ENCODE measurements at places on chromosomes 5 and 9. TPM values are rescaled to one million over a fixed set of nuclear protein-coding genes. Genes with fewer than 3 reads are reported as not detected.

The CXCL14 gene
- total RNA-seq, result 0.21 TPM

The HMMR gene
- 3.9 TPM for total RNA-seq

The NHP2 gene
- total RNA-seq, result 74.1 TPM

The PRELID2 gene
- total RNA-seq, result 6.6 TPM

The FAM153A gene
- not detected for total RNA-seq

The GARIN3 gene
- total RNA-seq, result not detected

The CHSY3 gene
- 19.7 TPM for total RNA-seq

The CACFD1 gene
- 18.8 TPM for total RNA-seq

The IFNK gene
- not detected for total RNA-seq

The CARTPT gene
- total RNA-seq, result not detected

The RASEF gene
- 0.41 TPM for total RNA-seq

The MCTP1 gene
- total RNA-seq, result 1.4 TPM

The MXD3 gene
- 8.4 TPM for total RNA-seq

DNA sequence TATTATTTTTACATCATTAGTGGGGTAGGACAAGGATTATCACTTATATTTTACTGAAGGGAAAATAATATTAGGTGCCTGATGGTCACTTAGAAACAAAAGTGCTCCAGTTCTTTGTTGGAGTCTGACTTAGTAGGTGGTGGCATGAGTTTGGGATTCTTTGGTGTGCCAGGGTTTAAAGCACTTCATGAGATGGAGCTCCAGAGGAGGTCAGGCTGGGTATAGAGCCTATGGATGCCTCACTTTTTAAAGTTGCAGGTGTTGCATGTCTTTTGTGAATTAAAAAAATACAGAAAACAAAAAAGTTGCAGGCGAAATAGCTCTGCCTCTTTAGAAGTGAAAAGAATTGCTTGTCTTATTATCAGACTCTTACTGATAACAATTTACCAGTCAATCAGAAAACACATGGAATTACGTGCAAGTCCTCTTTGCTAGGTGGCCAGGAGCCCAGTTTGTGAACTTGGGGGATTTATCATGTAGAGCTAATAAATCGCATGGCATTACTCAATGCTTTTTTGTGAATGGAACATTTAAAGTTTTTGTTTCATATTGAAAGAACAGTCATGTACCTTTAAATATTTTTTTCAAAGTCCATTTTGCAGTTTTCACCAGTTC lies 1.6 kb downstream of the ITK start:
- no peak overlapping the region for H3K4me3 ChIP-seq
- peaks cover 3% of the 10 kb centered on the region for H3K36me3 ChIP-seq
- no peak overlapping the region for H3K27ac ChIP-seq
- H3K4me1 ChIP-seq, result no peaks in the 10 kb centered on the region
- H3K27me3 ChIP-seq, result peaks cover 54% of the 10 kb centered on the region

- no peak overlapping the region for H3K4me3 ChIP-seq
- DNase-seq, result no peak
- H3K27me3 ChIP-seq, result peaks cover 4% of the 10 kb centered on the region
- no peaks in the 10 kb centered on the region for H3K4me1 ChIP-seq
- H3K27ac ChIP-seq, result no peak overlapping the region
These were observed 367.1 kb upstream of the KLF4 start for GRCh38 chr9:107856633-107857032.

DNA sequence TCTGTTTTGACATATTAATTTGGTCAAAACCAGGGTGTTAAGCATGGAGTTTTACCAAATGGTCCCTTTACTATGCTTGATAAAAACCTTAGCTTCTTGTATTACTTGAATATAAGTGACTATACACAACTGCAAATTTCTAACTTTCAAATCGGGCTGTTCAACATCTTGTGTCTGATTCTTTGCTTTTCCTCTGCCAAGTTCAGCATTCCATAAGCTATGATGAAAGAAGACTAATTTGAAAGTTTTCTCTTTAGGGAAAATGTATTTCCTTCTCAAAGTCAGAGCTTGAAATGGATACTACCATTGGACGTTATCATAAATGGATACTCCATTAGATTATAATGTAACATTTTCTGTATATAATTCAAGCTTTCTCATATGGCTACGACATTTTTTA lies 792.9 kb downstream of the EFNA5 start:
- no peak for DNase-seq
- H3K4me3 ChIP-seq, result no peak overlapping the region
- no peaks in the 10 kb centered on the region for H3K27me3 ChIP-seq
- no peaks in the 10 kb centered on the region for H3K36me3 ChIP-seq
- peaks cover 3% of the 10 kb centered on the region for H3K4me1 ChIP-seq

GRCh38 chr5:148685520-148686134 lies 31.3 kb upstream of the HTR4 start:
- H3K4me3 ChIP-seq, result no peak overlapping the region
- DNase-seq, result no peak
- H3K27me3 ChIP-seq, result peaks cover 12% of the 10 kb centered on the region
- no peaks in the 10 kb centered on the region for H3K36me3 ChIP-seq
- peaks cover 4% of the 10 kb centered on the region for H3K4me1 ChIP-seq
- H3K27ac ChIP-seq, result no peak overlapping the region

DNA sequence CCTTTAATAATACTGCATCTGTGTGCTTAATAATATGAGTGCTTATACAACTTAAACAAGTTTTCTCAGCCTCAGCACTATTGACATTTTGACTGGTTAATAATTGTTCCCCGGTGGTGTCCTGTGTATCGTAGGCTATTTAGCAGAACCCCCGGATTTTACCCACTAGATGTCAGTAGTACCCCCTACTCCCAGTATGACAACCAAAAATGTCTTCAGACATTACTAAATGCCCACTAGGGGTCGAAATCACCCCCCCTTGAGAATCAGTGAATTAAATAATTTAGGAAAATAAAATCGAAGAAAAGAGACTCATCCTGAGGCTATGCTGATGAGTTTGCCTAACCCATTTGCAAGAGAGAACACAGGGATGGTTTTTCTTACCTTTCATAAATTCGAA lies 166.3 kb downstream of the ATP10B start:
- no peak overlapping the region for H3K27ac ChIP-seq
- no peaks in the 10 kb centered on the region for H3K4me1 ChIP-seq
- no peak for DNase-seq
- H3K27me3 ChIP-seq, result no peaks in the 10 kb centered on the region
- no peak overlapping the region for H3K4me3 ChIP-seq
- no peaks in the 10 kb centered on the region for H3K36me3 ChIP-seq

- no peak overlapping the region for H3K27ac ChIP-seq
- H3K27me3 ChIP-seq, result no peaks in the 10 kb centered on the region
- no peaks in the 10 kb centered on the region for H3K36me3 ChIP-seq
- H3K4me1 ChIP-seq, result peaks cover 29% of the 10 kb centered on the region
- no peak for DNase-seq
These were observed 559.2 kb upstream of the TLE4 start for GRCh38 chr9:79012561-79012960.

DNA sequence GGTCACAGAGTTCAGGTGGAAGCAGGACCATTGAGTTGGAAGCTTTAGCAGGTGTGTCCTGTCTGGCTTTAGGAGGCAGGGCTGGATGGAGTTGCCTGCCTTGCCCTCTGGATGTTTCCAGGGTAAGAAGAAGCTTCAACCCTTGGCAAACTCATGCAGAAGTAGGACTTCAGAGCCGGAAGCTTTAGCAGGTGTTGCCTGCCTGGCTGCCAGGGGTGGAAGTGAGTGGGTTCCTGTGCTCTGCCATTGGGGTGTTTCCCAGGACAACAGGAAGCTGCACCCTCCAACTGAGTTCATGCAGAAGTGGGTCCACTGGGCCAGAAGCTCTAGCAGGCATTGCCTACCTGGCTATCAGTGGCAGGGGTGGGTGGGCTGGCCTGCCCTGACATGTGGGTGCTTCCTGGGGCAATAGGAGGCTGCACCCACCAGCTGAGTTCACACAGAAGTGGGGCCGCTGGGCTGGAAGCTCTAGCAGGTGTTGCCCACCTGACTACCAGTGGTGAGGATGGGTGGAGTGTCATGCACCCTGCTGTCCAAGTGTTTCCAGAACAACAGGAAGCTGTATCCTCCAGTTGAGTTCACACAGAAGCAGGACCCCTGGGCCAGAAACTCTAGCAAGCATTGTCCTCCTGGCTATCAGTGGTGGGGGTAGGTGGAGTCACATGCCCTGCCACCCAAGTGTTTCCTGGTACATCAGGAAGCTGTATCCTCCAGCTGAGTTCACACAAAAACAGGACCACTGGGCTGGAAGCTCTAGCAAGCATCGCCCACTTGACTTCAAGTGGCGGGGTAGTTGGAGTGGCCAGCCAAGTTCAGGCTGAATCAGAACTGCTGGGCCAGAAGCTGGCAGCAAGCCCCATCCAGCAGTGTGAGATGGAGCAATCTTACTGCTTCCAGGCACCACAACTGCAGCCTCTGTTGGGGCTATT lies 24.6 kb downstream of the LOX start:
- H3K27ac ChIP-seq, result no peak overlapping the region
- peaks cover 8% of the 10 kb centered on the region for H3K36me3 ChIP-seq
- H3K4me3 ChIP-seq, result no peak overlapping the region
- H3K4me1 ChIP-seq, result peaks cover 10% of the 10 kb centered on the region
- H3K27me3 ChIP-seq, result no peaks in the 10 kb centered on the region

GRCh38 chr5:158451993-158452672 lies 593.2 kb upstream of the CLINT1 start:
- H3K4me3 ChIP-seq, result no peak overlapping the region
- no peaks in the 10 kb centered on the region for H3K36me3 ChIP-seq
- no peaks in the 10 kb centered on the region for H3K27me3 ChIP-seq
- peaks cover 36% of the 10 kb centered on the region for H3K4me1 ChIP-seq
- no peak for DNase-seq
- peak overlapping the region; percentile 70 for H3K27ac ChIP-seq

GRCh38 chr5:112350626-112351025 lies 68.5 kb downstream of the EPB41L4A start:
- no peak overlapping the region for H3K4me3 ChIP-seq
- no peaks in the 10 kb centered on the region for H3K36me3 ChIP-seq
- DNase-seq, result no peak
- no peak overlapping the region for H3K27ac ChIP-seq

DNA sequence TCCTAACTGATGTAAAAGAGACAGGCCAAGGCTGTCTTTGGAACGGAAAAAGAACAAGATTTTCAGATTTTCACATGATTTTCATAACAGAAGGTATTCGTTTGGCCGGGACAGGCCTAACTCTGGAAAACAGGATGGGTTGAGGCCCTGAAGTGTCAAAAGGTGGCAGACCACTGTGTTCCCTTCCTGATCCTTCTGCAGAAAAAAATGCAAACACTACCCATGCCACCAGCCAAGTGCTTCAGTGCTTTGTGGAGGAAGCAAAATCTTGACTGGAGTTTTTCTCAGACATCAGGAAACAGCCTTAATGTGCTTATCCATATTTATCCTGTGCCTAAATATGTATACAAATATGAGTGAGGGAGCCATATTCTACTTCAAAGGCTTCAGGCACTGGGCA lies 113.5 kb upstream of the IL6ST start:
- no peaks in the 10 kb centered on the region for H3K27me3 ChIP-seq
- DNase-seq, result no peak
- no peaks in the 10 kb centered on the region for H3K36me3 ChIP-seq

- H3K4me1 ChIP-seq, result peaks cover 26% of the 10 kb centered on the region
- peaks cover 4% of the 10 kb centered on the region for H3K36me3 ChIP-seq
- H3K4me3 ChIP-seq, result no peak overlapping the region
- peaks cover 16% of the 10 kb centered on the region for H3K27me3 ChIP-seq
- no peak for DNase-seq
- no peak overlapping the region for H3K27ac ChIP-seq
These were observed 41.6 kb downstream of the CYSTM1 start for GRCh38 chr5:140216478-140217074.

GRCh38 chr5:134174841-134175839 lies 1.6 kb downstream of the SKP1 start:
- peak overlapping the region; percentile 97 for H3K27ac ChIP-seq
- peak overlapping the region; percentile 91 for H3K4me3 ChIP-seq
- DNase-seq, result no peak
- peaks cover 10% of the 10 kb centered on the region for H3K36me3 ChIP-seq
- no peaks in the 10 kb centered on the region for H3K27me3 ChIP-seq
- peaks cover 32% of the 10 kb centered on the region for H3K4me1 ChIP-seq

DNA sequence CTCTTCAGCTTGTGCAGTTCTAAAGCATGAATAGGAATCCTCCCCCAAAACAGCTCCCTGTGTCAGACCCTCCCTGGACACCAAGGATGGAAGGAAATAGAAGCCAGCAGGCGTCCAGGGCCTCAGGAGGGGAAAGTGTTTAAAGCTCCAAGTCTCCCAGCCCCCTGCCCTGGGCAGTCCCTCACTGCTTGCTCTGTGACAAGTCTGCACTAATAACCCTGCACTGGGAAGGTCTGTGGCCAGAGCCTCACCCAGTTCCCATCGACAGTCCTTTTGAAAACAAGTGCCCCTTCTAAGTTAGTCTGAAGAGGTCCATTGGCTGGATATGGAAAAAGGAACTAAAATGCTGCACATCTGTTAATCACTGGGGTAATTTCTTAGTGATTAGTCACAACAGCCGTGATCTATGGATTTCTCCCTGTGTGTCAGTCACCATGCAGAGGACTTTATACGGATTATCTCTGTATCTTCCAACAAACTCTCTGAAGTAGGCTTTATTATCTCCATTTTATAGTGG lies 195.3 kb downstream of the FBXL7 start:
- peak overlapping the region; percentile 47 for H3K4me3 ChIP-seq
- peak overlapping the region; percentile 95 for H3K27ac ChIP-seq
- DNase-seq, result no peak
- no peaks in the 10 kb centered on the region for H3K27me3 ChIP-seq

GRCh38 chr5:14068136-14068535 lies 75.0 kb upstream of the TRIO start:
- no peaks in the 10 kb centered on the region for H3K27me3 ChIP-seq
- no peaks in the 10 kb centered on the region for H3K4me1 ChIP-seq
- H3K4me3 ChIP-seq, result no peak overlapping the region
- no peak for DNase-seq

- no peak for DNase-seq
- H3K4me3 ChIP-seq, result peak overlapping the region; percentile 93
- H3K4me1 ChIP-seq, result peaks cover 41% of the 10 kb centered on the region
- H3K36me3 ChIP-seq, result no peaks in the 10 kb centered on the region
- H3K27me3 ChIP-seq, result no peaks in the 10 kb centered on the region
These were observed 1.1 kb upstream of the SPIN1 start for GRCh38 chr9:88387036-88387551.

- no peak within 1 kb of the TSS for H3K27ac ChIP-seq
- no peak within 1 kb of the TSS for H3K4me3 ChIP-seq
- no peak for DNase-seq
- no peaks in the 10 kb centered on the region for H3K27me3 ChIP-seq
- H3K4me1 ChIP-seq, result peaks cover 18% of the 10 kb centered on the region
These were observed at the start of gene ZNF608 for GRCh38 chr5:124745928-124746915. ZNF608 (minus strand) TSS chr5:124746639; CDS start chr5:124744989, 1,650 bp downstream.

DNA sequence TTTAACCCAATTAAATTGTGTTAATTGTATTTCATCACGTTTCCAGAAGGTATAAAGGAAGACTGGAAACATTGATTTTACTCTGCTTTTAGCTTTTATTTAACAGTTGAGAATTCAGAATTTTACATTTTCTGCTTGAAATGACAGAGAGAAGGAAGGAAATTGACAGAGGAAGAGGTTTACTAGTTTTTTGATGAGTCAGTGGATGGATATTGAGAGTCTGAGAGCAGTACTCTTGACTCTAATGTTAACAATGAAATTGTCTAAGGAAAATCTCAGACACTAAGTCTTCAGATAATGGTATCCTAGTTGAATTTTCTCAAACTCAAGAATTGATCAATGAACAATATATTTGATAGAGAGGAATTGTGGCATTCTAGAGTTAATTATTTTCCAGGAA lies 60.6 kb downstream of the IPO11 start:
- peaks cover 14% of the 10 kb centered on the region for H3K4me1 ChIP-seq
- peaks cover 5% of the 10 kb centered on the region for H3K36me3 ChIP-seq
- no peak overlapping the region for H3K27ac ChIP-seq
- no peak overlapping the region for H3K4me3 ChIP-seq
- DNase-seq, result no peak
- H3K27me3 ChIP-seq, result no peaks in the 10 kb centered on the region

Data from chondrocyte (in vitro differentiated cells).